ENCODE measurements at places on chromosomes 13 and 19.

- no peak for DNase-seq
These were observed 148.1 kb upstream of the ZNF536 start for GRCh38 chr19:30223866-30224688.

DNA sequence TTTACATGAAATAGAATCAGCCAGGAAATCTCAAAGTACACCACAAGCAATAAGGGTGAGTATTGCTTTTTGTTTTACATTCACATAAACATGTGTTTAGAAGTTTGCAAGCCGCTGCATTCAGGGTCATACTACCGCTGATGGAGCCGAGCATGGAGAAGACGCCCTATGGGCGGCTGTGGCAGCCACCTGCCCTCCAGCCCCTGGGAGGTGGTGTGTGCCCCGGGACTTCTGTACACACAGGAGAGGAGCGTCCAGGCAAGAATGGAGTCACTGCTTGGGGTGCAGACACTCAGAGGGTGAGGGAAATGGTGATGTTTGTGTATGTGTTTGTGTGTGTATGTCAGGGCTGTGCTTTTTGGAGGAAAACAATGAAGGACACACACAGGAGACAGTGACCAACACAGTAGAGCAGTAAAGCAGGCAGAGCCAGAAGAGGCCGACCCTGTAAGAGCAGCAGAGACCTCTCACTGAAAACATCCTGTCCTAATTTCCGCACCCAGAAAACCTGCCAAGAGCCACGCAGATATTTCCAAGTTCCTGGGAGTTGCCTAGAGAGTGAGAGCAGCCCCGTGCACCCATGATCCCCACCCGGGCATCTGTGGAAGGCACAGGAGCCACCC lies 108.1 kb upstream of the GJB6 start:
- no peak for DNase-seq

DNA sequence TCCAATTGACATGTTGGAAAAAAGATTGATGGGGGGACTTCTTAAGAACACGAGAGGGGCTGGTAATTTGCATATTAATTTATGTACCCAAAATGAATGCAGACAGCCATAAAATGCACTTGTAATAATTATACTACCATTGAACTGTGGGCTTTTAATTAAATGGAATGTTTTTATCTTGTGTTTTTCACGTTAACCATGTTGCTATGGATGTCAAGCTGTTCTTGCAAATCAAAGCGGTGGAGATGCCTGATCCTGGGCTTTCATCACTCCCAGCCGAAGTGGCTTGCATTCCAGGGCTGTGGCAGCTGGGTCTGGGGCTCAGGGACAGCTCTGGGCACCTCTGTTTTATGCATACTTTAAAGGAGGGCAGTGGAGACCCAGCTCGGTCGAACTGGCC lies 179.4 kb upstream of the TMTC4 start:
- DNase-seq, result no peak

DNA sequence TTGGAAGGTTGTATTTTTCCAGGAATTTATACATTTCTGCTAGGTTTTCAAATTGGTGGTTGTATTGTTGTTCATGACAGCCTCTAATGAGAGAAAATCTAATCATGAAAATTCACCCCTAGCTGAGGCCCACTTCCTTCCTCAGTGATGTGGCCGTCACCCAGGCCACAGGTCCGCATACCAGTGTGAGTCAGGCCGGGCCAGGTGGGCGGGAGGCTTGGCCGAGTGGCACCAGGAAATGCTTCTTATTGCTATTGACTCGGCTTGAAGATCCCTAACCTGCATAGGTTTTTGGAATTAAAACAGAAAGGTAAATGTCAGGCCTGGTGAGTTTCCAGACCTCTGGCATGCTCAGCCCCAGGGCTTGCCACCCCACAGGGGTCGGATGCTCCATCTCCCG lies 88.7 kb downstream of the SCGB2B2 start:
- no peak for DNase-seq

DNA sequence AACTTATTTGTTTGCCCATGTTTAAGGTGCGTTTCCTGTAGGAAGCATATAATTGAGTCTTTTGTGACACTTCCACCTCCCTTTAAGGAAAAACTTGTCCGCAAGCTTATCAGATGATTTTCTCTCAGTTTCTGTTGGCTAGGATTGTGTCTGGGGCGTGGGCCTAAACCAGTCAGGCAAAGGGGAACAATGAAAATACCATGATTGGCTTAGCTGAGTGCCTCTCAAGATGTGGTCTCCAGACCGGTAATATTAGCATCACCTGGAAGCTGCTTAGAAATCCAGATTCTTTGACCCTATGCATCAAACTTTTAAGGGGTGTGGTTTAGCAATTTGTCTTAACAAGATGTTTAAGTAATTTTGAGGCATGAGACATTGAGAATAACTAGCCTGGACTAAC lies 20.0 kb downstream of the SLAIN1 start:
- no peak for DNase-seq

GRCh38 chr13:44096901-44097300 lies 217.2 kb downstream of the LACC1 start:
- no peak for DNase-seq

DNA sequence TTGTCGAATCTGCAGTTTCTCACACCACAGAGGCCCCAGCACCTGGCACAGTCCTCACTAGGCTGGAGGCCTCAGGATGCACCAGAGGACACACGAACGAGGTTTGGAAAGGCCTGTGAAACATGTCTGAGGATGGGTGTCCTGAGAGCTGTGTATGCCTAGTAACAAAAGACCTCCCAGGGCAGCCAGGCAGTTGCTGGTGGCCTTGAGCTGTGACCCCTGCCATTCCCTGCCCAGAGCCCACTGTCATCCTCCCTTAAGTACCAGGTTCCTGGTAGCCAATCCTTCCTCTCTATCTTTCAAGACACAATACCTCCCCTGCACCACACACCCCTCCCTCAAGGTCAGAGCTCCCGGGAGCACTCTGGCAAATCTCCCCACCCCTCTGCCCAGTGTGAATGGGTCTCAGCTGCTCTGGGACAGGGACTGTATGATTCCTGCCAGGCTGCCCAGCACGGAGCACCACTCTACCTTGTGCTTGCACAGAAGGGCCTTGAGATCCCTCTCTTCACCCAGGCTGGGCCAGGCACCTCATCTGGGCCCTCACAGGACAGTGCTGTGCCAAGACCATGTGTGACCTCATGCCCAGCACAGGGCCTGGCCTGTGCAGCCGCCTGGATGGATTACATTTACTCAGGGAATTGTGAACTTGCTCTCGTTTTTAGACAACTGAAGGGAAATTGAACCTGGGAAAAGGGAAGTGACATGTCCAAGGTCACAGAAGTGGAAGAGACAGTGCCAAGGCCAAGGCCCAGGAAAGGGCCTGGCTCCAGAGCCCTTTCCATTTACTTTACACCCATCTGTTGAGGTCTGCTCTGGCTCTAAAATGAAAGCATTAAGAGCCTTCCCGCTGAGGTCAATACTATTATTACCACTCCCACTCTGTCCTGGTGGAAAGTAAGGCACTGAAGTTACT lies 2.2 kb downstream of the ZNF787 start:
- no peak for DNase-seq

DNA sequence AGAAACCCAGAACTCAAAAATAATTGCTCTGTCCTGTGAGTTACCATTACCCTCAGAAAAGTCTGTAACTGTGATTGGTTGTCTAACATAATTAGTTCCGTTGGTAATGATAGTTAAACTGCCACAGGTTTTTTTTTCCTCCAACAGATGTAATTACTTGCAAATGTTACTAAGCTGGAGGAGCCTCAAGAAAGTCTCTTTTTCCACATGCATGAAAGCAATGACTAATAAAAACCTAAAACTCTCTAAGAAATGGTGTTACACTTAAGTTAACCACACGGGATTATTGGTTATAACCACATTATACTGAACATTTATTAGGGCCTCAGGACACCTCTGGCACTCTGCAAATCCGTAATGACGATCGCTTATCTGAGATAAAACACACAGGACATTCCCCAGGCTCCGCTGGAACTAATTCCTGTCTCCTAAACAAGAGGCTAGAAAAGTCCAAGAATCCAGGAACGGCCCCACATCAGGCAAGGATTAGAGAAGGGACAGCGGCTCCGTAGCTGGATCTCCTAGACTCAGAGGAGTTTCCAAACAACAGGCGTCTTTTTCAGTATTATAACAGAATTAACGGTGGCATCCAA lies 753 bp downstream of the ZNF235 start:
- DNase-seq, result peak; percentile 20

DNA sequence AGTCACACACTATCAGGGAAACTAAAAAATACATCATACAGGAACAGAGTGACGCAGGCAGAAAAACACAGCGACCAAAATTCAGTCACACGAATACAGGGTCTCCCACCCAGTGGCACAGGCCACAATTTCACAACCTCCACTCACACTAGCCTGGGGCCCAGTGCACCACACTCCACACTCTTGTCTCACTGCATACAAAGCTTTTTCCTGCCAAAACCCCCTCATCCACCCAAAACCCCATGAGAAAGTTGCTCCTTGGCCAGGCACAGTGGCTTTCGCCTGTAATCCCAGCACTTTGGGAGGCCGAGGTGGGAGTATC lies 1.2 kb downstream of the S1PR5 start:
- no peak for DNase-seq

DNA sequence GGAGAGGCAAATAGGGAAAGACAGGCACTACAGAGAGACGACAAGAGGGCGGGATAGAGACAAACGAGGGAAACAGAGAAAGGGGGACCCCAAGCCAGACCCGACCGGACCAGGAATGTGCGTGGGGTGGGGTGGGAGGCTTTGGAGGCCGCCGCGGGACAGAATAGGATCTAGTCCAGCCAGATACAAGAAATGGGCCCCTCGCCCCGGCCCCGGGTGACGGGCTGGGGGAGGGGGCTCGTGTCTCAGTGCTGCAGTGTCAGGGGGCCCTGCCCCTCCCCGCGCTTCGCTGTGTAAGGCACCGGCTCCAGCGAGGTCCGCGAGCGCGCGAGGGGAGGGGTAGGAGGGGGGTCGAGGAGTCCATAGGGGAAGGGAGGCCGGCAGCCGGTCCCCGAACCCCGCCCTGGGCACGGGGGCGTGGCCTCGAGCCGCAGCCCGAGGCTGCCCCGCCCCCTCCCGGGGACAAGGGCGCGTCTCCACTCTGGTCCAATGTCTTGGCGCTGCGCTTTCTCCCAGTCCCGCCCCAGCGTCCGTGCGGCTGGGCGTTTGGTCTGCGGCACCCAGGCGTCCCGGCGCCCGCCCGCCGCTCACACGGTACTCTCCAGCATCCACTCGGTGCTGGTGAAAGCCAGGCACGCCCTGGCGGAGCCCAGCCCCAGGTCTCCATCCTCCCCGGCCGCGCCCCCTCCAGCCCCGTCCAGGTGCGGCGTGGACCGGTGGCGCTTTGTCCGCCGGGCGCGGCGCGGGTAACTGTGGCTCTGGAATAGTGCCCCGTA lies 11.0 kb downstream of the IFNL1 start:
- peak; percentile 38 for DNase-seq

GRCh38 chr19:52665027-52665426 lies 26.9 kb upstream of the ZNF83 start:
- DNase-seq, result peak; percentile 55

- DNase-seq, result no peak
These were observed 306.0 kb downstream of the GPC5 start for GRCh38 chr13:91704398-91704797.

DNA sequence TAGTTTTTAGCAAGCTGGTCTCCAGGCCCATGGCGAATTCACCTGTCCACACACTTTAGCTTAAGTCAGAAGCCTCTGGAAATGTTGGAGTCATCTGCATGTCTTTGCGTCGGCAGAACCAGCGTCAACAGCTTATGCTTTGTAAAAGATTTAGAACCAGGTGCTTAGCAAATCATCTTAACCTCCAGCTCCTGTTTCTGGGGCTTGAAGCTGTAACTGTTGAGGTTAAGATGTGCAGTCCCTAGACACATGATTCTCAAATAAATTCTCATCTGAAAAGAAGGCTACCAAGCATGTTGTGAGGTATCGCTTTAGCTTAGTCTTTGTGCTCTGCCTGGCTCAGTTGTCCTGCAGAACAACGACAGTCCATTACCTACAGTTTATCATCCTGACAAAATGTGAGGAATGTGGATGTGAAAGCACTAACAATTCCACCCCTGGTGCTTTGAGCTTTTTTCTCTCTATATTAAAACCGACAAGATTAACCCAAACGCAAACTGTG lies 4.4 kb downstream of the EFNB2 start:
- DNase-seq, result no peak

DNA sequence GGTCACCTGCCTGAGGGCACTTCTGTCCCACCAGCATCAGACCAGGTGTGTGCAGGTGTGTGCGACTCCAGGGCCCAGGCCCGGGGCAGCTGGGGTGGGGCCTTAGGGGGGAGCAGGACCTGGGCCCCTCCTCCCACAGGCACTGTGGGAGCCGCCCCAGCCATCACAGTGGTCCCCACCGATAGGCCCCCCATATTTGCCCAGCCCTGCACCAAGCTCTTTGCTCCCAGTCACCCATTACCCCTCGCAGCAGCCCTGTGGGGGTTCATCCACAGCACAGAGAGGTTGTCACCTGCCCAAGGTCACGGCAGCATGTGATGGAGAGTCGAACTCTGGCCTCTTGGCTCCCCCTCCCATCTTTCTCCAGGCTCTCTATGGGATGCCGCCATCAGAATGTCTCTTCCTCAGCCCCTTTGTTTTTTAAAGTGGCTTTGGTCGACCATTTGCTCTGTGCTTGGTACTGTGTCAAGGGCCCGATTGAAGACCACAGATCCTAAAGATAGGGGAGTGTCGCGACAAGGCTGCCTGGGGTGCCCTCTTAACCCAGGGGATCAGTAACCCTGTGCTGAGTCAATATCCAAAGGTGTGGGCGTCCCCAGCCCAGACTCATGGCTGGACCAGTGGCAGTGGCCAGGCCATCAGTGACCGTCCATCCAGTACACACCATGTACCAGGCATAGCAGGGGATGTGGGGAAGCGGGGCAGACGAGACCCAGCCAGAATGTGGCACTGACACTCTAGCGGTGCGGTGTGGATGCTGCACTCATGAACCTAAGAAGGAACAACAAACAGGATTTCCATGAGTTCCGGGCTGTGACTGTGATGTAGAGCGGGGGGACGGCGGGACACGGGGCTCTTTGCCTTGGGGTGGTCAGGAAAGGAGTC lies 28.3 kb upstream of the NCCRP1 start:
- DNase-seq, result no peak

DNA sequence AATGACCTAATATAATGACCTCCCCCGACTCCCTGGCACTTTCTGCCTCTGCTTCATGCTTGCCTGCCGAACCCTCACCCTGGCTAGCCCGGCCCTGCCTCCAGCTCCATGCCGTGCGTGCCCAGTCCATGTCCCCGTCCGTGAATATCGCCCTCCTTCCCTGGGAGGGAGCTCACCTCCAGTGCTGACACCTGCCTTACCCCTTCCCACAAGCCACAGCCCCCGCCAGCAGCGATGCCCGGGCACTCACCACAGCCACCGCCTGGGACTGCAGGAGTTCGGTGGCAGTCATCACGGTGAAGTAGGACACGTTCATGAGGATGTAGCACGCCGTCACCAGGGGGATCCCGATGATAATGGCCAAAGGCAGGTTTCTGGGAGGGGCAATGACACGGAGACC lies 10.0 kb downstream of the SLC7A9 start:
- no peak for DNase-seq

DNA sequence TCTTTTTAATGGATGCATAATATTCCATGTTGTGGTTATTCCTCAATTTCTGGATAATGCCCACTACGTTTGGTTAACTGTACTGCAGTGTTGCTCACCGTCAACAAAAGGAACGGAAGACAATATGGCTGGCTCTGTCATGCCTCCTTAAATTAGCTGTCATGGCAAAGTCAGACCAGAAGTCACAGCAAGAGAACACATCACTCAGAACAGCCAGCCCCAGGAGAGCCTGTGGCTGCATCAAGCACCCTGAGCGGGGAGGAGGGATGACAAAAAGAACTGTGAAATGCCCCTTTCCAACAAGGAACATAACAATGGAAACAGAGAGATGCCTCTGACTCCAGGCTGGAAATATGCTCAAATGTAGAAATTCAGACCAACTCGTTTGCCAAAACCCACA lies 366.0 kb upstream of the ZNF507 start:
- no peak for DNase-seq

GRCh38 chr19:6048793-6049405 lies 61.4 kb downstream of the RFX2 start:
- DNase-seq, result peak; percentile 83
